ENCODE measurements at places on chromosomes 16 and 17.

- no peak for DNase-seq
These were observed 1.5 kb upstream of the ARL6IP1 start for GRCh38 chr16:18802767-18803343.

DNA sequence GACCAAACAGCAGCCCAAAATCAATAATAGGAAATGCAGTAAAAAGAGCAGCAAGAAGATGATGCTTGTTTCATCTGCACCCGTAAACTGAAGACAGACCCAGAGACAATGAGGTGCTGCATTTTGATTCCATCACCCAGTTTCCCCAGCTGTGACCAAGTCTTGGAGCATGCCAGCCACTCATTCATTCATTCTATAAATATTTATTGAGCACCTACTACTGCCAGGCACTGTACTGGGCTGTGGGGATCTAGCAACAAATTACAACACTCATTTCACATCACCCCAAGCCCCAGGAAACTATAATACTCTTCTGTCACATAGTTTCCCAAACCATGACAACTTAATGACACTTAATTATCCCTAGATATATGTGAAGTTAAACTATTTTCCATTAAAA lies 79.2 kb downstream of the TOX3 start:
- no peak for DNase-seq

- DNase-seq: no peak
These were observed 26.2 kb downstream of the ADAMTS18 start for GRCh38 chr16:77408607-77409006.

DNA sequence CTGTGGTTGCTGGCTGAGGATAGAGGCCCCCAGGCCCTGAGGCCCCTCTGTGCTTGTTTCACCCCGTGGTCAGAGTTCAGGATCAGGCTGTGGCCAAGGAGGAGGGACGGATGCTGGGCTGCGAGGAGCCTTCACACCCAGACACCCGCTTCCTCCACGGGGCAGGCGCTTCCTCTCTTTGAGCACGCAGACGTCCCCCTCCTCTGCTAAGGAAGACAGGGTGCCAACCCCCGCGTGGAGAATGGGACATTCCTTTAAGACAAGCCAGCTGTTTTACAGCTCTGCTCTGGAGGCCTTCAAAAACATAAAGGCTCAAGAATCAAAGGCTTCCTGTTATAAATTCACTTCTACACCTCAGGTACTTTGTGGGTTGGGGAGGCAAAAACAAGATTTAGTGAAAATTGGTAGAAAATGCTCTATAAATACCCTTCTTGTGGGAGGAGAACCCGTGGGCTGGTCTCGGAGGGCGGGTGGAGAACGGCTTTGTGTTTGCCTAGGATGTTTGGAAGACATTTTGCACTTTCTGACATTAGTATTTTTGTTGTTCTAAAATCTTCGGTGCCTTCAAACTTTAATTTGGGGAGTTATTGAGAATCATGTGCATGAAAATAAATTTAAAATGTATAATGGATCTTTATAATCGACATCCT lies 60.8 kb upstream of the FOXF1 start:
- no peak for DNase-seq

DNA sequence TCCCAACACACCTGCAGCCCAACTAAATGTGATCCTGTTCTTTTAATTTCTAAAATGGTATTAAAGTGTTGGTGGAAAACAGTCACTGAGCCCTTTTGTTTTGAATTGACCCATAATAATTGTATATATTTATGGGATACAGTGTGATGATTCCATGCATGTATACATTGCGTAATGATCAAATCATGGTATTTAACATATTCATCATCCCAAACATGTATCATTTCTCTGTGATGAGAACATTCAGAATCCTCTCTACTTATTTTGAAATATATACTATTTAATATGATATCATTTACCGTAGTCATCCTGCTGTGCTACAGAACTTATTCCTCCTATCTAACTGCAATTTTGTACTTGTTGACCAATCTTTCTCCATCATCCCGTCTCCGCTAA lies 14.0 kb upstream of the MYH10 start:
- no peak for DNase-seq

DNA sequence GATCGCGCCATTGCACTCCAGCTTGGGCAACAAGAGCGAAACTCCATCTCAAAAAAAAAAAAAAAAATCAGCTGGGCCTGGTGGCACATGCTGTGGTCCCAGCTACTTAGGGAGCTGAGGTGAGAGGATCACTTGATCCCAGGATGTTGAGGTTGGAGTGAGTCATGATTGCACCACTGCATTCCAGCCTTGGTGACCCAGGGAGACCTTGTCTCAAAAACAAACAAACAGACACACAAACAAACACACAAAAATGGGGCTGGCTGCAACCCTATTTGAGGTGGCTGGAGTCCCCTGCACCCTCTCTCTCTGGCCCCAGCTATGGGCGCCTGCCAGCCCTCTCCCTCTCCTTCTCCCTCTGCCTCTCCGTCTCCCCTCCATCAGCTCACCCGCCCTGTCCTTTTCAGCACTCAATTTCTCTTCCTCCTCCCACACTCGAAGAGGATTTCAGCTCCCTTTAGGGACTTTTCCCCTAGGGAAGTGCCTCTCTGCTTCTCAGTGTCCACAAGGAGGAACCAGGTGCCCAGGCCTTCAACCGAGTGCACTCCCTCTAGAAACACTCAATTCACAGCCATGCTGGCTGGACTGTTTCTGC lies 17.5 kb upstream of the TFAP4 start:
- DNase-seq: no peak

GRCh38 chr17:50884439-50885311 lies 18.5 kb upstream of the TOB1 start:
- DNase-seq: no peak

Data from stimulated activated CD4-positive, alpha-beta T cell treated with anti-CD3 and anti-CD28 coated beads, Interleukin-15, amount 100 ng/mL, for 1 hour (primary cell).